ENCODE measurements at places on chromosomes 3 and 15. TPM values are rescaled to one million over a fixed set of nuclear protein-coding genes. Genes with fewer than 3 reads are reported as not detected.

Gene IGDCC3
- total RNA-seq = 30.7 TPM

Gene SLC27A2
- 9.4 TPM for total RNA-seq

Gene CCDC9B
- 1.2 TPM for total RNA-seq

Gene KBTBD12
- total RNA-seq = 0.23 TPM
